Fibroblast of skin of left biceps (primary cell): ENCODE measurements at places on chromosomes 13 and 19.

- peak; percentile 59 for DNase-seq
These were observed at the start of gene FARSA for GRCh38 chr19:12933287-12934072. FARSA (minus strand) TSS chr19:12933711; CDS start chr19:12933696, 15 bp downstream.

DNA sequence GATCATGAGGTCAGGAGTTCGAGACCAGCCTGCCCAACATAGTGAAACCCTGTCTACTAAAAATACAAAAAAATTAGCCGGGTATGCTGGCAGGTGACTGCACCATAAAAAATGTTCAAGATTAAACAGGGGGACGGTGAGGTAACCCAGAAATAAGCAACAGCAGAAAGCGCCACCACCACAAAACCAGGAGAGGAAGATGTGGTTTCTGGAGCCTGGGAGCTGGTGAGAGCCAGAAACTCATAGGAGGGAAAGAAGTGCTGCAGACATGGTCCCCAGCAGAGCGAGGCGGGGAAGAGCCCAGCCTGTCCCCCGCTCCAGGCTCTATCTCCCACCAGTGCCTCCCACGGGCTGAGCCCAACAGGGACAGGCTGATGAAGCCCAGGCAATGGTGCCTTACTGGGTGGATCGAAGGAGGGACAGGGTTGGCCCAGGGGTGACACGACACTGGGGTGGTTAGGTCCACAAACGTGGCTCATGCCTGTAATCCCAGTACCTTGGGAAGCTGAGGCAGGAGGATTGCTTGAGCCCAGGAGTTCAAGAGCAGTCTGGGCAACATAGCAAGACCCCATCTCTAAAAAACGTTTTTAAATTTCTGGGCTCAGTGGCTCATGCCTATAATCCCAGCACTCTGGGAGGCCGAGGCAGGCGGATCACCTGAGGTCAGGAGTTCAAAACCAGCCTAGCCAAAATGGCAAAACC, 19.0 kb downstream of the SPC24 start:
- DNase-seq: no peak

DNA sequence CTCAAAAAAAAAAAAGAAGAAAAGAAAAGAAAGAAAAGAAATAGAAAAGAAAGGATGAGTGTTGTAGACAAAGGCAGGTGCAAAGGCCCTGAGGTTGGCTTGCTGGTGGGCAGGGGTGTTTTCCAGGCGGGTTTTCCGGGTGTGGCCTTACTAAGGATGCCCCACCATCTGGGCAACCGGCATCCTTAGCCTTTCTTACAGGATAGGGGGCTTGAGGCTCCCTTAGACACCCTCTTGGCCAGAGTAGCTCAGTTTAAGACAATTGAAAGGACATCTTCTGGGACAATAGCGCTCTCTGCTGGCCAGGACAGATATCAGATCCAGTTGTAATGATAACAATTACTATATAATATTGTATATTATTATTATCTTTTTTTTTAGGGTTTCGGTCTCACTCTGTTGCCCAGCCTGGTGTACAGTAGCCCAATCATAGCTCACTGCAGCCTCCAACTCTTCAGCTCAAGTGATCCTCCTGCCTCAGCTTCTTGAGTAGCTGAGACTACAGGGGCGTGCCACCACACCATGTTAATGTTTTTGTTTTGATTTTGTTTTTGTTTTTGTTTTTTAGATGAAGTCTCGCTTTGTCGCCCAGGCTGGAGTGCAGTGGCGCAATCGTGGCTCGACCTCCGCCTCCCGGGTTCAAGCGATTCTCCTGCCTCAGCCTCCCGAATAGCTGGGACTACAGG, 1.4 kb upstream of the QTRT1 start:
- no peak for DNase-seq

- no peak for DNase-seq
These were observed 172.1 kb downstream of the USP12 start for GRCh38 chr13:26999499-26999898.

- DNase-seq: no peak
These were observed 113.0 kb downstream of the UFM1 start for GRCh38 chr13:38462605-38463004.

- DNase-seq: no peak
These were observed 31.5 kb upstream of the MAP3K10 start for GRCh38 chr19:40159744-40160143.

DNA sequence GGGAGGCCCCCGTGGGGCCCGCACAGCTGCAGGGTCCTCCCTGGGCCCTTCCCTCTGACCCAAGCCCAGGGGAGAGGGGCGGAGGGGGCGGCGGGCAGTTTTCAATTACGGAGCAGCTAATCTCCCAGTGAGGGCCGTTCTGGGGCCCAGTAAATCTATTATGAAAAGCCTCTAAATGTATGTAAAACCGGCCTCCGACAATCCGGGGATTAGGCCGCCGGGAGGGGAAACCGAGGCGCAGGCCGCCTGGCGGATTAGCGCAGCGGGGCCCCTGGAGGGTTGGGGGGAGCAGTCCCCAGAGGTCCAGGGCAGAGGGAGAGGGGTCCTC, 25.1 kb downstream of the EFNA2 start:
- DNase-seq: no peak

DNA sequence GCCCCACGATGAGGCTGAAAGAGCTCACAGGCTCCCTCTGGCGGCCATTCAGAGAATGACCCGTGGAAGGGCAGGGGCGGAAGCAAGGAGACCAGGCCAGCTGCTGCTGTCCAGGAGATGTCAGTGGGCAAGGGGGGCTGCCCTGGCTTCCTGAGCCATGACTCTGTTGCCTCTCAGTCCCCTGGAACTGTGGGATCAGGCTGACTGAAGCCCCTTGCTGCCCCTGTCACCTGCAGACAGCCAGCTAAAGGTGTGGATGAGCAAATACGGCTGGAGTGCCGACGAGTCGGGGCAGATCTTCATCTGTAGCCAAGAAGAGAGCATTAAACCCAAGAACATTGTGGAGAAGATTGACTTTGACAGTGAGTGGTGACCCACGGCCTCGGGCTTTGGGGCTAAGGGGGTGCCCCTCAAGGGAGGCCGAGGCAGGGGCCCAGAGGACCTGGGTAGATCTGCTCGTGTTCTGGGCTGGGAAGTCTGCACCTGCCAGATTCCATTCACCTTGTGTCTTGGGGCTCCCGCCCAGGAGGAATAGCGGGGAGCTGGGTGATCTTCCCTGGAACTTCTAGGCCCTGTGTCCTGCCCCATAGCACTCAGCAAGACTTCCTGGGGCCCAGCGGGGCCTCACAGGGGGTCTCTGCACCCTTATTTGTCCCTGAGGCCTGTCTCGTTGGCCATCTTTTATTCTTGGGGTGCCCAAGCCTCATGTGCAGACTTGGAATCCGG, 12.5 kb upstream of the ACTN4 start:
- no peak for DNase-seq

GRCh38 chr19:55554741-55555152, 9.4 kb upstream of the SBK3 start:
- DNase-seq: no peak

DNA sequence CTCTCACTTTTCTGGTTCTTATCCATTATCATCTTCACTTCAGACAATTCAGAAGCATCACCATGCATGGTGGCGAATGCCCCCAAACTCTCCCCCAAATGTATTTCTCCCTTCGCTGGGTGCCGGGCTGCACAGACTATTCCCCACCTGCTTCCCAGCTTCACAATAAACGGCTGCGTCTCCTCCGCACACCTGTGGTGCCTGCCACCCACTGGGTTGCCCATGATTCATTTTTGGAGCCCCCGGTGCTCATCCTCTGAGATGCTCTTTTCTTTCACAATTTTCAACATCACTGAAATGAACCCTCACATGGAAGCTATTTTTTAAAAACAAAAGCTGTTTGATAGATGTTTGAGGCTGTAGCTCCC, 2.8 kb upstream of the F10 start:
- DNase-seq: no peak

DNA sequence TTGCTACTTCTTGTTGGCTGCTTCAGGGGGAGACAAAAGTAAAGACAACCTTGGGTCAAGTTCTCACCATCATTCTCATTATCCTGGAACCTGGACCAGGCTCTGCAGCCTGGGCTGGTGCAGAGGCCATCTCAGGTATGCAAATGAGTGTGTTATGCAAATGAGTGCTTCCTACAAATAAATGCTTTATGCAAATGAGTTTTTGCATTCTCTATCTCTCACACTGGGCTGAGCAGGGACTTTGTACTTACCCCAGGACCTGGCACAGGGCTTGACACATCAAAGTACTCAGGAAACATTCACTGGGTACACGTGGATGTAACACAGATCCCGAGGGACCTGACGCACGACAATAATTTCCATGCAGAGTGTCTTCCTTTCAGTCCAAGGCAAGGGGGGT, 103.0 kb downstream of the DNAJC15 start:
- no peak for DNase-seq

DNA sequence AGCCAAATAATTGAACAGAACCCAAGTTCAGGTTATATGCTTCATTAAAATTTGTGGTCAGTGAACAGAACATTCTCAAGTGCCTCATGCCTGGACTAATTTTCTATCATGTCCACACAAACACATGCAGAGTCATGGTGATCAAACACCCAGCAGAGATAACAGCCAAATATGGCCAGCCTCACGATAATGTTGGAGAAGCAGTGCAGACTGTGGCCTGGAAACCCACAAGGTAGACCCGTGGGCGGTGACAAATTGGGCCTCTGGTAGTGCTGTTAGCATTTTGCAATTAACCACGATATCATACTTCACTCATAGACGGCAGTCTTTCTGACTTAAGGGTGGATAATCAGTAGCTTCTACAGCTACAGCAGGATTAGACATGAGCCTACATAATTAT, 35.0 kb upstream of the VWA8 start:
- DNase-seq: no peak

DNA sequence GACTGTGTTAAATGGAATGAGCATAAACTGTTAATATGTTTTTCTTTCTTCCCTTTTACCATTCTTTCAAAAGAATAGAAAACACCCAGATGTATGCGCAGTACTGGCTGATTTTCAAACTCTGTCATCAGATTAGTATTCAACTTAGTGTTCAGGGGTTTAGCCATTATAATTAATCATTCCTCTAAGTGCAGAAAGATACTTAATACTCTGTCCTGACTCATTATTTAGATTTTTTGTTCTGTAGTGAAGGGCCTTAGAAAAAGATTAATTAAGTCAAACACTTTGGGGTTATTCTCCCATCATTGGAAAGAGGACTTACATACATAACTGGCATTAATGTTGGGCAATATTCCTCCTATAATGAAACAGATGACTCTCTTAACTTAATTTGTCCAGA, 1316.7 kb upstream of the SLC10A2 start:
- DNase-seq: peak; percentile 77

- no peak for DNase-seq
These were observed 32.0 kb upstream of the EPHX3 start for GRCh38 chr19:15264061-15264932.

DNA sequence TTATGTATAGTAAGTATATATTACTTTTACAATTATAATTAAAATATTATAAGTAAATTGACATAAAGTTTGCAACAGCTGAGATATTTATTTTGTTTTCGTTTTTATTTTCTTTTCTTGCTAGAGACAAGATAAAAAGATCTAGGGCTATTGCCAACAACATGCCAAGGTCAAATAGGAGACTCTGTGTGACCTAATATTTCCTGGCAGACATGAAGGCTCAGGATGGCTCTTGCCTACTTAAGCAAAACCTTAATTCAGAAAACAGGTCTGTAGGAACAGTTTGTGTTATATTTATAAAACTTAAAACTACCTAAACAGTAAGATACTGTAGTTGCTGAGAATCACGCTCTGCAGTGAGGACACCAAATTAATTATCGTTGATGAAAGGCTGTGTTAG, 145.2 kb downstream of the RFC3 start:
- no peak for DNase-seq

DNA sequence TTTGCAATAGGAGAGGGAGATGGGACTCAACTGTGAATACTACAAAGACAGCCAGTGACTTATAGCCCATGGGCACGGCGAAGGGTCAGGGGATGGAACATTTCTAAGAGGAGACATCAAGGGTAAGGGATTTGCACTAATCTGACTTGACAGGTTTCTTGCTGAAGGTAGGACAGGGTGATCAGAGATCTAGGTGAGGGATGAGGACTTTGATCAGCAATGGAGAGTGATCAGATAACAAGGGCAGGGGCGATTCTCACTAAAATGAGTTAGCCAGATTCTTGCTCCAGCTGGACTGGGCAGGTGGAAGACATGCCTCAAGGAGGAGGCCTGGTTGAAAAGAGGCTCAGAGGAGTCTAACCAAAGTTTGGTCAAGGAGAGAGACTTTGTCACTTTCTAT, 209.2 kb downstream of the SLC7A1 start:
- DNase-seq: no peak

DNA sequence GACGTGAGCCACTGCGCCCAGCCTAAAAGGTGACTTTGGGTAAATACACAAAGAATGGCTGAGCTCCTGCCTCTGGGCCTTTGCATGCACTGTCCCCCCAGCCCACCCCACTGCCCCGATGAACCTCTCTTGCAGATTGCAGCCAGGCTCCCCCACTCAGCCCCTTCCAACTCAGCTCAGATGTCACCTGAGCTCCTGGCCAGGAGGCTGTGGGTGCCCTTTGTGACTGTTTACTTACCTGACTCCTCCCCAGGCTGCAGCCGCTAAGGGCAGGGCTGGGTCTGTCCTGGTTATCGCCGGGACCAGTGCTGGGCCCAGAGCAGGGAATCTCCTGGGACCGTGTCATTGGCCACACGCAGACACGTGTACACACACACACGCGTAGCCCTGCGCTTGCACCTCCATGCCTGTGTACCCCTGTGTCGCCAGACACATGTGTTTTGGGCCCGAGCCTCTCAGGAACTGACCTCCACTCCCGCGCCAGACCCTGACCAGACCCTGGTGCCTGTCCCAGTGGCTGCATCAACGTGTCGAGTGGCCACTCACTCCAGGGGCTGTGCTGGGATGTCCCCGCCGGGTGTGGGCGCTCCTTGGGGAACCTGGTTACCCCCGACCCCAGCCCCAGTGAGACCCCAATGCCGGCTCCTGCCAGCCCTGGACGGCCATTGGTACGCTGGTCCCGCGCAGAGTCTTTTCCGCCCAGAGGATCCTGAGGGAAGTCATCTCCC, 18.7 kb downstream of the EFNA2 start:
- DNase-seq: no peak

GRCh38 chr13:105655046-105655445, 880.4 kb downstream of the EFNB2 start:
- peak; percentile 77 for DNase-seq

GRCh38 chr19:39525205-39525604, 7.4 kb downstream of the EID2B start:
- DNase-seq: no peak
